Effector memory CD4-positive, alpha-beta T cell (primary cell): ENCODE measurements at places on chromosomes 2 and 18.

- DNase-seq: no peak
Measured at GRCh38 chr2:32647180-32647651, 19.4 kb downstream of the TTC27 start.

GRCh38 chr18:24270358-24270936 is 127.2 kb downstream of the OSBPL1A start:
- DNase-seq: no peak

GRCh38 chr18:76672627-76673026 is 149.7 kb upstream of the ZNF236 start:
- DNase-seq: no peak

- no peak for DNase-seq
Measured at GRCh38 chr2:8575834-8576423, 105.9 kb upstream of the ID2 start.

- DNase-seq: no peak
Measured at GRCh38 chr2:94880507-94880906, 9.3 kb downstream of the TEKT4 start.

GRCh38 chr18:79511671-79512301 is 116.1 kb downstream of the NFATC1 start:
- DNase-seq: no peak

- DNase-seq: no peak
Measured at GRCh38 chr2:165682546-165682945, 111.5 kb downstream of the GALNT3 start.

GRCh38 chr2:116761864-116762263 is 1052.6 kb upstream of the DDX18 start:
- no peak for DNase-seq

GRCh38 chr2:26169681-26170414 is 3.0 kb upstream of the GAREM2 start:
- no peak for DNase-seq

GRCh38 chr18:34033968-34034367 is 190.7 kb downstream of the NOL4 start:
- no peak for DNase-seq

DNA sequence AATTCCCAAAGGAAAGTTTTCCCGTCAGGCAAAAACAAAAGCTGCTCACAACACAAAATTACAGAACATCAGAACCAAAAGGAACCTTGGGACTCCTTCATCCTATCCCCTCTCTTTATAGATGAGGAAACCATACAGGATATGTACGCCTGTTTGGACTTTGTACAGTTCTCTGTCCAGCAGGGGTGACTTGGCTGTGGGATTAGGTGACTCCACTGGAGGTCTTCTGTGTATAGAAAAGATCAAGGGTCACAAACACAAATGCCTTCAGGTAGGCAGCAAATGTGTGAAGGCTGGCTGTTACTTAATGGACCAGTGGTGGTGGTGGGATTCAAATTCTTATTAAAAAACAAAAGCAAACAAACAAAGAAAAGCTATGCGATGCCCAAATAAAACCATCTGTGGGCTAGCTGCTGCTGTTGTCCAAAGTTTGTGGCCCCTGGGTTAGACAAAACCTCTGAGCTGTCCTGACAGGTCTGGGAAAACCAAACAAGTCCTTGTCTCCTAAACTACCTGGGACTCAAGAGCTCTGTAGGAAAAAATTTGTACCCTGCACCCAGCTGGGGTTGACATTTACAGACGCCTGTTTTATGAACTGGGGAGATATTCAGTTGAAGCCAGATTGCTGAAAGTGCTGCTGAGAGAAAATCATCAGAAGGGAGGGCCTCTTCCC is 1.3 kb upstream of the CEP68 start:
- DNase-seq: no peak

GRCh38 chr2:10172033-10172871 is 49.7 kb downstream of the RRM2 start:
- DNase-seq: no peak
